ENCODE measurements at places on chromosomes 2 and 18. TPM values are rescaled to one million over a fixed set of nuclear protein-coding genes. Genes with fewer than 3 reads are reported as not detected.

Gene GAL3ST2
- total RNA-seq: not detected

Gene UBR3
- 41.5 TPM for total RNA-seq

Gene REG3G
- not detected for total RNA-seq

Gene BBS5
- 3.5 TPM for total RNA-seq

Gene CCDC138
- 6.9 TPM for total RNA-seq

Gene CPO
- not detected for total RNA-seq

Gene TOGARAM2
- total RNA-seq: not detected

Gene POU3F3
- total RNA-seq: not detected

Gene STK25
- total RNA-seq: 156 TPM

Gene FEV
- total RNA-seq: 2.1 TPM

Gene CAPG
- total RNA-seq: 211 TPM

Gene SULT1C4
- total RNA-seq: 1.2 TPM

Gene SERPINB10
- total RNA-seq: not detected

Gene RAD51AP2
- 0.32 TPM for total RNA-seq

Gene MEP1B
- not detected for total RNA-seq

Gene IL37
- total RNA-seq: not detected

Gene RIOK3
- 78.2 TPM for total RNA-seq

Gene POMC
- total RNA-seq: 6.1 TPM

Gene PAX8
- 2.7 TPM for total RNA-seq

Gene DUSP2
- total RNA-seq: 7.1 TPM

Gene UGT1A10
- total RNA-seq: 12.4 TPM

Gene ARHGAP15
- 16.8 TPM for total RNA-seq

Gene CTAGE1
- not detected for total RNA-seq

Gene CNTNAP5
- total RNA-seq: not detected

Gene SERPINB12
- not detected for total RNA-seq

Gene SKOR2
- total RNA-seq: not detected

Gene LYPD6
- 0.57 TPM for total RNA-seq

Gene IL1RL1
- total RNA-seq: 4.1 TPM

Gene OSR1
- 0.19 TPM for total RNA-seq

Gene DSC3
- 311 TPM for total RNA-seq

Gene WNT10A
- 19.1 TPM for total RNA-seq

Gene HMSD
- 0.19 TPM for total RNA-seq

Gene FIGN
- total RNA-seq: 1.6 TPM

Gene NRP2
- total RNA-seq: 14.7 TPM

Gene G6PC2
- not detected for total RNA-seq

Gene XDH
- 44.0 TPM for total RNA-seq

Gene LAMA3
- total RNA-seq: 81.3 TPM

Gene BOLL
- not detected for total RNA-seq

Gene TNFRSF11A
- total RNA-seq: 5.6 TPM

Gene KCNJ13
- total RNA-seq: not detected

Gene RALBP1
- total RNA-seq: 83.0 TPM

Gene FZD7
- 11.3 TPM for total RNA-seq

Gene ZAP70
- 3.0 TPM for total RNA-seq

Gene RAX
- total RNA-seq: not detected

Gene UGT1A3
- total RNA-seq: 7.6 TPM

Gene CTIF
- 24.2 TPM for total RNA-seq

Gene KHK
- 1.3 TPM for total RNA-seq

Gene NEB
- total RNA-seq: 1.1 TPM

Gene CELF4
- not detected for total RNA-seq

Data from esophagus squamous epithelium (tissue), 5 donors.